ENCODE measurements at places on chromosomes 12 and 14.

DNA sequence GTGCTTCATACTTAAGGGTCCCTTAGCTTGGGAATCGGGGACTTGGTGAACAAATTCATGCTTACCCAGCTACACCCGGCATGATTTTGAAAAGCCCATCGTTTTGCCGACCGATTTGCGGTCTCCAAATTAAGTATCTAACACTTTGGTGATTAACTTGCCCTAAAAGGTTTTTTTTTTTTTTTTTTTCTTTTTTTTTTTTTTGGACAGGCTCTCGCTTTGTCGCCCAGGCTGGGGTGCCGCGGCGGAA is 843 bp upstream of the HSP90AA1 start:
- no peak for DNase-seq

- DNase-seq = peak; percentile 13
These were observed 56.7 kb downstream of the C14orf132 start for GRCh38 chr14:96095581-96096476.

DNA sequence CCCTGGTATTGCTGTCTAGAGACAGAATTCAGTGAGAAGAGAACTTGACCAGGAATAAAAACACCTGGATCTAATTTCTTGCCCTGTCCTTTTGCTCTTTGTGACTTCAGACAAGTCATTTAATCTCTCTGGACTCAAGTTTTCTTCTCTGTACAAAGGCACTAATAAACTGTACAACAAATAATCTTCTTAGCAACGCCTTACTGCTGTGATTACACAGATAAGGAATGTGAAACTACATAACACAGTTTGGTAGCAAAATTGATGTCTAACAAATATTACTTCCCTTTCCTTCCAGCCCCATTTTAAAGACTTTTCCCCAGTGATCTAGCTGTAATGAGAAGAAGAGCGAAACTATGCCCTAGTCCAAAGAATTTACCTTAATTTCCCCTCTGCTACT is 69.3 kb downstream of the BCAT1 start:
- no peak for DNase-seq

- no peak for DNase-seq
These were observed 37.4 kb downstream of the ETNK1 start for GRCh38 chr12:22662356-22662755.

GRCh38 chr12:26282339-26282940 is 87.1 kb downstream of the SSPN start:
- DNase-seq = no peak

Measured in activated T-cell treated with anti-CD3 and anti-CD28 coated beads, Interleukin-2, amount 50 U/mL, for 24 hours (primary cell).